Activated naive CD8-positive, alpha-beta T cell treated with anti-CD3 and anti-CD28 coated beads, Interleukin-2, amount 50 U/mL, for 24 hours (primary cell): ENCODE measurements at places on chromosomes 4 and X.

DNA sequence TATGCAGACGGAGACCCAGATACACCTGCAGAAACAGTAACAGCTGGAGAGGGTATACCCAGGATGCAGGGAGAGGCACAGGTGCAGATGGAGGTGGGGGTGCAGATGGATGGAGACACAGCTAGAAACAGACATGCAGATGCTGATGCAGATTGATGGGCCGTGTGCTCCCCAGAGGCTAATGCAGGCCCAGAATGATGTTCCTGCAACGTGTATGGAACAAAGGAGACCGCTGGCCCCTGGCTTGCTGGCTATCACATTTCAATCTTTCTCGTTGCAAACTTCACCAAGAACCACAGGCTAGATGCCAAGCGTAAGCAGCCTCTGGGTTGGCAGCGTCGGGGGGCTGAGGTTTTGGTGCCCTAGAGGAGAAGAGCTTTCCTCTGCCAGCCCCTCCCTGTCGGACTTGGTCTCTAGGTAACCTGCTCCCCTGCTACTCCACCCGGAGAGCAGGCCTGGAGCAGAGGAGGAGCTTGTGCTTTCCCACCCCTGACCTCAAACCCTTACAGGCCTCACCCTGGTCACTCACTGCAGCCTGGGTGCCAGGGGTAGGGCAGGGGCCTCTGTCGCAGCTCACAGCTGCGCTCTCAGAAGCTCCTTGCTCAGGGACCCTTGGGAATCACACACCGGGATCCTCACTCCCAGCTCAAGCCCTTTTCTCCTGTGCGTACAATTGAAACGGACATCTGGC lies 69.0 kb upstream of the PSAPL1 start:
- no peak for DNase-seq

DNA sequence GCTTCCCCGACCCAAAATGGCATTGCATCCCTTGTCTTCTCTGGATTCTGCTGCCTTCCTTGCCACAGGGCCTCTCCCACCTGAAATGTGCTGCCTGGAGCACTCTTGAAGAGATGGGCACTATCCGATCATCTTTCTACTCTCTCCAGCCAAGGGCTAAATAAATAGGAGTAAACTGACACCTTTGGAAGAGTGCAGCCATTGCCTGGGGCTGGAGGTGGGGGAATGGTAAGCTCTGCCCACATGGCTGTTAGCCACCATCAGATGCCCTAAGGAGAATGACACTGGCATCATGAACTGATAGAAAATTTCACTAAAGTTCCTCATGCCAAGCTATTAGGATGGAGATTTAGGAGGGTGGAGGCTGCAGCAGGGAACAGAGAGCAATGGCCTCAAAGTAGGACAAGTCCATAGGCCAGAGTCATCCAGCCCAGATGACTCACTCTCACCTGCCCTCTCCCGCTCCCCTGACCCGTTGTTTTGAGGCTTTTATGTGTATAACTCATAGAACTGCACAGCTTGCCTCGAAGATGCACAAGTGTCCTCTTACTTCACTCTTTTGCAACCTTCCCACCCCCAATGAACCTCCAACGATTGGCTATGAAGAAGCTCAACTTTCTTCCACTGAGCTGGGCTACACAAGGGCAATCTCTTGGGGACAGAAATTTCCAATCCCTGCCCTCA lies 822 bp upstream of the PFKFB1 start:
- no peak for DNase-seq

GRCh38 chr4:181582595-181582994 lies 660.6 kb upstream of the TENM3 start:
- DNase-seq: no peak

GRCh38 chrX:9897761-9898161 lies 69.4 kb upstream of the CLDN34 start:
- DNase-seq: no peak

DNA sequence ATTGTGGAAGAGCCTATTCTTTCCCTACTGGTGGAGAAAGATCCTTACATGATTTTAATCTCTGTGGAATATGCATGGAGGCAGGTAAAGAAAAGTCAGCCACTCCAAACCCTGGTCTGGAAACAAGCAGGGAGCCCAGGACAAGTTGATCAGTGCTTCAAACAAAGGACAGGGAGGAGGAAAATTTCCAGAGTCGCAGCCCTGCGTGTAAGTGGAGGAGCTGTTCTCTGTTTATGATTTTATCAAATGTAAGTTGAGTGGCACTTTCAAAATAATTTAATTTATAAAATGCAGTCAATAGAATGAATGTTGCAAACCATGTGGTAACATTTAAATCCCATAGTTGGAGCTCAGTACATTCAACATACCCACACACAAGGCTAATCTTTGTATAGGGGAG lies 57.0 kb downstream of the SLC34A2 start:
- DNase-seq: no peak

DNA sequence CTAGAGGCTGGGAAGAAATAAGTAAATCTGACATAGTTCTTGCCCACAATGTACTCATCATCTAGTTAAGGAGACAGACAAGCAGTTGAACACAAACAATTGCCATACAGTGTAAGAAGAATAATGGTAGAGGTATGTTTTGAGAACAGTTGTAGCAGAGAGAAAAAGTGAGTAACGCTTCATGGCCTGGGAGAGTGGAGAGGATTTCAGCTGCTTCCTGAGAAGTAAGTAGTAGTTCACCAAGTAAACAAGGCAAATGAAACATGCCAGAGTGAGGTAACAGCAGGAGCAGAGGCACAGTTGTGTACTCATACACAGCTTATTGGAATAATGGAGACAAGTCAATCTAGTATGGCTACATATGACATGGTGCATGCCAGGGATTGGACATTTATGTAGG lies 53.6 kb upstream of the RAP2C start:
- no peak for DNase-seq

GRCh38 chr4:6184169-6184568 lies 16.2 kb downstream of the JAKMIP1 start:
- no peak for DNase-seq

DNA sequence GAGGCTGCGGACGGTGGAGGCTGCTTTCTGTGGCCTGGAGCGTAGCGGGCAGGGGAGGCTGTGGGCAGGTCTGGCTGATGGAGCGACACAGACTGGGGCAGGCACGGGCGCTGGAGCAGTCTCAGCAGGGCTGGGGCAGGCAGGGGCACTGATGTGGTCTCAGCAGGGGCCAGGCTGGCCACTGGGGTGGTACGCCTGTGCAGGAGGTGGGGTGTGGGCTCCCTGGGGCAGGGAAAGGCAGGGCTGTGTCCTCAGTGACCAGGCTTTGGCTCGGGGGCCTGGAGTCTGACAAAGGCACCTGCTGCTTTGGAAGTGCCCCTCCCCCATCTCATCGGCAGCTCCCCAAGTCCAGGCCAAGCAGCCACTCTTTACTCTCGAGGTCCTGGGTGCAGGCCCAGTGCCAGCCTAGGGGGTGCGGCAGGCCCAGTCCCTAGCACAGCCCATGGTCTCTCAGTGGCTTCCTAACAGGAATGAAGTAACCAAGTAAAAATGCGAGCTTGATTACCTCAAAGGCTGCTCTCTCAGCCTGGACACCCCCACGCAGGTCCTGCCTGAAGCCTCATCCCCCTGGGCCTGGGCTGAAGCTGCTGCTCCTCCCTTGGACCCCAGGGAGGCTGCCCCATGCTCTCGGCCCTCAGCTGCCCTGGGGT lies 55.5 kb downstream of the ADRA2C start:
- no peak for DNase-seq

DNA sequence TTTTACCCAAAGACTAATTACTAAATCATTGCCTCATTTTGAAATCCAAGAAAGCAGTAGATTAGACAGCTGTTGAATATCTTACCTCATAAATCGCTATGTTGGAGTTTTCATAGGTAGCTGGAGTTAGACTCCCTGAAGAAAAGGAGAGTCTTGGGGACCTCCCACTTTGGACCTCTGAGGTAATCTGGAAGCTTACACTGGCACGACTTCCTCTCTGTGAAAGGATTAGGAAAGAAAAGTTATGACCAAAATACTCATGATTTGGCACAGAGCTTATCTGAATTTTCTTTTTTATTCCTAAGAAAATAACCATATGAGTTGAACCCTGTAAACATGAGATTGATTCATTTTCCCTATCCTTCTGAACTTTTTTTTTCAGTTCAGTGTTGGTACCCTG lies 40.6 kb downstream of the GUCY2F start:
- DNase-seq: no peak

- DNase-seq: no peak
These were observed 171.2 kb upstream of the GPC4 start for GRCh38 chrX:133586443-133586842.

GRCh38 chr4:70515367-70516250 lies 2.8 kb upstream of the AMTN start:
- no peak for DNase-seq

GRCh38 chrX:84339507-84340364 lies 151.7 kb upstream of the RPS6KA6 start:
- no peak for DNase-seq

DNA sequence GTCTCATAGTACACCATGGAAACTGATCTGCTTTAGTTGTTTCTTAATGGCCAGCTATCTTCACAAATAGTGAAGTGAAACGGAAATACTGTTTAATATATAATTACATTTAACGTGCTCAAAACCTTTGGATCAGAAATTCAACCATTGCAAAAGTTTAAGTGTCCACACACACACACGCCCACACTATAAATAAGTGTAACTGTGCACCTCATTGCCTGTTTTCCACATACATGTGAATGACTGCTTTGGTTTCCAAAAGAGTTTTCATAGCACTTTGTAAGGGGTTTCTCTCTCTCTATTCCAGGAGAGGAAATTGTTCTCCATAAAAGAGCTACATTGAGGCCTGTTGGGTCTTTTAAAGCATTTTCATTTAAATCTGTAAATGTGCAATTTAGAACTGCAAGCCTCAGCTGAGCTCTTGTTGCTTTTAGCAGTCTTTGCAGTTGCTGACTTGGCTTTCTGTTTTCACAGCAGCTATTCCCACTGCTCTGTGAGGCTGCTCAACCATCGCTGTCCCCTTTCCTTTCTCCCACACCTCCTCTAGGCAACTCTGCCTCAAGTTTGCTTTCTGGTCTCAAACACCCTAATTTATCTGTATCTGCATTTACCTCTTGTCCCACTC lies 94.5 kb downstream of the RAPGEF2 start:
- no peak for DNase-seq

DNA sequence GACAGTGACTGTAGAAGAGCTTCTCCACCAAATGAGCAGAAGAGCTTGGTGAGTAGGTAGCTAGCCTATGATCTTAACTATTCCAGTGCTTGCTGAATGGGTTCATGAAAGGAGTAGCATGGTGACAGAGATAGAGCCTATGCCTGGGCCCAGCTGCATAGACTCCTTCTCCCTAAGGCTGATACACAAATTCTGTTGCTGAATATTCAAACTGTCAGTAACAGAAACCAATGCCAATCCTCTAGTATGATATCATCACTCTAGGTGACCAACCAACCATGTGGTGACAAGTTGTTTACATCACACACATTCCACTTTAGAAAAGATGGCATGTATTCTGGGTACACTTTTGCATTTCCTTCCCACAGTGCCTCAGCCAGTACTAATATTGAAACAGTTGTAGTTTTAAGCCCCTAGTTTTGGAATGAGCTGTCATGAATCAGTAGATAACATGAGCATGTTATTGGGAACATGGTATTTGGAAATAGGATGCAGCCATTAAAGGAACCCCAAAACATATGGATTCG lies 103.4 kb upstream of the GRXCR1 start:
- DNase-seq: no peak

DNA sequence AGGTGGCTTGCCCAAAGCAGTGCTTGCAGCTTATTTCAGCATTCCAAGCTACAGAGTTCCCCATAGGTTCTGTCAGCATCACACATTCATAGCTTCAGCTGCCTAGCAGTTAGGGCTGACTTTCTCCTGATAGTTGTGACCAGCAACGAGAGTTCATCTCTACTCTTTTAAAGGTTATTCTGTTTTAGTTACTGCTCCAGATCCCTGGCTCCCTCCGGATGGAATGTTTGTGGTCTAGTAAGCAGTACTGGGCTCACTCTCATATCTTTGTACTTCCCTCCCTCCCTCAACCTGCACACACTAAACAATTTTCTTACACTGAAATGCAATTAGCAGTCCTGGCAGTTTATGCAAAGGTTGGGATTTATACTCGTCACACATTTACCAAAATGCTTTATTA lies 43.9 kb downstream of the PTTG2 start:
- DNase-seq: no peak

GRCh38 chr4:108371282-108371681 lies 202.6 kb upstream of the LEF1 start:
- no peak for DNase-seq

- no peak for DNase-seq
These were observed 5.0 kb upstream of the SDAD1 start for GRCh38 chr4:75995727-75996126.

GRCh38 chr4:123412700-123413512 lies 16.3 kb downstream of the SPRY1 start:
- DNase-seq: no peak

DNA sequence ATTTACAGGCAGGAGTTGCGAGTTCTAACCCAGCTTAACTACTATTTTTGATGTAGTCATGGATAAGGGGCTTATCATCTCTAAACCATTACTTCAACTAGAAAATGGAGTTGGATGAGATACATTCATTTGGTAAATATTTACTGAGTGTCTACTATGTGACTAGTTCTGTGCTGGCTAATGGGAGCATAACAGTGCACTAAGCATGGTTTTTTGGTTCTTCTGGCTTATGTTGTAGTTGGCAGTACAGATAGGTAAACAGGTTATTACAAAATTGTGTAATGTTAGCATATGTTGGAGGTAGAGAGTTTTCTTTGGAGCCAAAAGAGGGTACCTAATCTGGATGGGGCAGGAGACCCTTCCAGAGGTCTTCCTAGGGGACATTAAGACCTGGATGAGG lies 25.8 kb upstream of the PI4K2B start:
- no peak for DNase-seq

GRCh38 chr4:70945452-70946055 lies 43.4 kb downstream of the MOB1B start:
- DNase-seq: no peak

- no peak for DNase-seq
These were observed 127.2 kb downstream of the UBE2K start for GRCh38 chr4:39825090-39825489.

DNA sequence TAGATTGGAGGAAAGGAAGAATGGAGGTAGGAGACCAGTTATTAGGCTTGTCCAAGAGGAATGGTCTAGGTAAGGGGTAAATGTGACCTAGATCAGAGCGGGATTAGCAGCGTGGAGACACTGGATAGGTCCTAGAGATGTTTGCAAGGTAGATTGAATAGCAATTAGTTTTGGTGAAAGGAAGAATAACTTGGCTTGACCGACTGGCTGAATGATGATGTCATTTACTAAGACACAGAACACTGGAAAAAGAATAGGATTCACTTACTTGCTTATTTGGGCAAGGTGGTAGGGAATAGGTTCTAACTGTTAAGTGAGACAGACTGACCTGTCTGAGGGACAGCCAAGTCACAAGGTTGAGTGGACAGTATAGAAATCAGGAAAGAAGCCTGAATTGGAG lies 71.3 kb downstream of the VEGFC start:
- no peak for DNase-seq
